ENCODE measurements at places on chromosomes 7 and 10. TPM values are rescaled to one million over a fixed set of nuclear protein-coding genes. Genes with fewer than 3 reads are reported as not detected.
A peak's percentile ranks its signal among the peaks of the same experiment; 100 is the strongest.

GRCh38 chr7:89728481-89728880 is 425.8 kb upstream of the STEAP1 start:
- no peaks in the 10 kb centered on the region for H3K27me3 ChIP-seq
- no peaks in the 10 kb centered on the region for H3K36me3 ChIP-seq

Gene IFIT1B
- not detected for total RNA-seq

GRCh38 chr10:92688573-92688926 is 1.2 kb upstream of the HHEX start:
- H3K27me3 ChIP-seq: no peaks in the 10 kb centered on the region
- H3K4me3 ChIP-seq: peak overlapping the region; percentile 83
- no peaks in the 10 kb centered on the region for H3K36me3 ChIP-seq
- no peak overlapping the region for H3K27ac ChIP-seq

DNA sequence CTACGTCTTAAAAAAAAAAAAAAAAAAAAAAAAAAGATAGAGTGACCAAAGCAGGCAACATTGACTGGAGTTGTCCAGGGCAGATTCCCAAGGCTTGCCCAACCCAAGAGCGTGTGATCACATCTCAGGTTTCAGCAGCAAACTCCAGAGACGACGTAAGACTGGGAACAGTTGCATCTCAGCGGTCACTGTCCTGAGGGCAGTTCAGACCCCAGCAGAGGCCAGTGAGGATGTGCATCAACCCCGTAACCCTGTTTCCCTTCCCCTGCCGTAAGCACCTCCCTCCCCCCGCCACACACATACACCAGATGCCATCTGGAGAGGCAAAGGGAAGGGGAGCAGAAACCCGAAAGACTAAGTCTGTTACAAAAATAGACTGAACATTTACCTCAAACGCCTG is 19.3 kb upstream of the TOMM7 start:
- H3K27me3 ChIP-seq: no peaks in the 10 kb centered on the region
- H3K4me1 ChIP-seq: peaks cover 7% of the 10 kb centered on the region
- no peak for DNase-seq
- no peak overlapping the region for H3K4me3 ChIP-seq
- no peaks in the 10 kb centered on the region for H3K36me3 ChIP-seq
